ENCODE measurements at places on chromosomes 4 and X.

DNA sequence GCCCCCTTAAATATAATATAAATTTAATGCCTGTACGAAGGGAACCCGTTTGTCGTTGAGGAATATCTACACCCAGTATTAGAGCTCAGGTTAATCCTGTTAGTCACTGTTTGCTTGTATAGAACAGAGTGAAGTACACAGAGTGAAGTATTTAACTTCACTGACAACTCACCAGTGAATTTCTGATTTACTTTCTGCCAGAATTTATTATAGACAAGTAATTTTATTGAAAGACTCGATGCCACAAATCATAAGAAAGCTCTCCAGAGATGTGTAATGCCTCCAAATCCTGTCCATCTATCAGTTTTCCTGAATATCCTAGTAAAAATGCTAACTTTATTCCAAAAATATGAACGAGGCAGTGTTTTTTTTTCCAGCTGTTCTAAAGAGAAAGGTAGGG is 1.6 kb downstream of the GAB1 start:
- DNase-seq = no peak

GRCh38 chr4:19438233-19438632 is 813.5 kb upstream of the SLIT2 start:
- DNase-seq = no peak

DNA sequence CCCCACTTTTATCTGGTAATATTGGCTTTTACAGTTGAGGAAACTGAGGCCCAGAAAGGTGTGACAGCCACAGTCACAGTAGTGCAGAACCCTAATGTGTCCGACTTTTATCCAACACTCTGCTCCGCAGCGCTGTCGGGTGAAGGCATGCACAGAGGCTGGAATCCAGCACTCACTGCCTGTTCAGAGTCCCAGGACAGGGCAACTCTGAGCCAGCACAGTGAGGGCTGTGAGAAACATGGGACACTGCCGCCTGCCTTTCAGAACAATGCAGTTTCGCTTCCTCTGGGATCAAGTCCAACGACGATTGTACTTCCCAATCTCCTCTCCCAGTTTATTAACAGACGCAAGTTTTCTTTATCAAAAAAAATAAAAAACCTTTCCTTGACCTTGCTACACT is 41.9 kb upstream of the PDGFRA start:
- no peak for DNase-seq

GRCh38 chr4:182862141-182862875 is 54.9 kb downstream of the DCTD start:
- no peak for DNase-seq

- no peak for DNase-seq
Measured at GRCh38 chr4:4507923-4508322, 33.9 kb downstream of the STX18 start.

DNA sequence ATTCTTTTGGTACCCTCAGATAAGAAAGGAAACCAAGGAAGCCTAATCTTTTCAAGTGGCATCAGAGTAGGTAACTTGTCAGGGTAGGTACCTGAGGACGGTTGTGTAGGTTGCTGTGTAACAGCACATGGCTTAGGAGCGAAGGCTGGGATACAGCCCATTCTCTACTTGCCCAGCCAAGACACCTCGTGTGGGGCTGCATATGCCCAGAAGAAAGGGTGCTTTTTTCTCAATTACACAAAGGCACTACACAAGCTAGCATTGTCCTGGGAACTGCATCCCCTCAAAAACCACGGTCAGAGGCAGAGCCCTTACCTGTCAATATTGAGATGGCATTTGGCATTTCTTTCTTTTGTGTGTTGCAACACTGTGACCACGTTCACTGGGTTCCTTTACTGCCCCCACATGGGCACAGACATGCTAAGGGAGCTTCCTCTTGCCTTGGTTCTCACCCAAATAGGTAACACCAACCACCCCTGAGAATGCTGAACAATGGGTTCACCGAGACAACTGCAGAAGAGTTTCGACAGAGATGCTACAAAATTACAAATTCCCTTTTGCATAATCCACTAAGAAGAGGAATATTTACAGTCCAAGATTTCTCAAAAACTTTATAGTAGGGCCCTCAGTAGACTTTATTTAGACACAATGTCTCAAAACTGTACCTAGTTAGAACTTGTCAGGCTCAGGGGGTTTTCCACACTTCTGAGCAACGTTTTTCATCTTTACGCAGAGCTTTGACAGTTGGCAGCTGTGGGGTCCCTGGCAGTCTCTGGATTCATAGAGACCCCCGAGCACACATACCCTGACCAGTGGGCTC is 35.8 kb upstream of the TNIP3 start:
- DNase-seq = no peak

DNA sequence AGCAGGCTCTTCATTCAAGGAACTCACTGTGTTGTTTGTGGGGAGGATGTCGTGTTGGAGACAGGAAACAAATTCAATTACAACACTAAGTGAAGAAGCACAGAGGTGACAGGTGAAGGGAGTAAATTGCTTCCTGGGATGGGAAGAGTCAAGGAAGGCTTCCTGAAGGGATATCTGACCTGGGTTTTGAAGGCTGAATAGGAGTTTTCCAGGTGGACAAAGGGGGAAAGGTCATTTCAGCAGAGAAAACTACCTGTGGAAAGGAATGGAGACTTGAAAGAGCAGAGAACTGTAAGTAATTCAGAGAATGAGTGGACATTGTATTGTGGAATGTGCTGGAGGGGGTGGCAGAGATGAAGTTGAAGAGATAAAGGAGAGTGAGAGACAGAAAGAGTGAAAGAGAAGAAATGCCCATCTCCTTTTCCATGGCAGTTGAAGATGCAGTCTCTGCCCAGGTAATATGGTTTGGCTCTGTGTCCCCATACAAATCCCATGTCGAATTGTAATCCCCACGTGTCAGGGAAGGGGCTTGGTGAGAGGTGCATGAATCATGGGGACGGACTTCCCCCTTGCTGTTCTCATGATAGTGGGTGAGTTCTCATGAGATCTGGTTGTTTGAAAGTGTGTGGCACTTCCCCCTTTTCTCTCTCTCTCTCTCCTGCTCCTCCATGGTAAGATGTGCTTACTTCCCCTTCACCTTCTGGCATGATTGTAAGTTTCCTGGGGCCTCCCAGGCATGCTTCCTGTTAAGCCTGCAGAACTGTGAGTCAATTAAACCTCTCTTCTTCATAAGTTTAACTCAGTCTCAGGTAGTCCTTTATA is 205.7 kb upstream of the BCOR start:
- DNase-seq = no peak

- no peak for DNase-seq
Measured at GRCh38 chr4:114178392-114178791, 198.9 kb upstream of the ARSJ start.

GRCh38 chr4:130329036-130329435 is 1233.1 kb downstream of the C4orf33 start:
- no peak for DNase-seq

DNA sequence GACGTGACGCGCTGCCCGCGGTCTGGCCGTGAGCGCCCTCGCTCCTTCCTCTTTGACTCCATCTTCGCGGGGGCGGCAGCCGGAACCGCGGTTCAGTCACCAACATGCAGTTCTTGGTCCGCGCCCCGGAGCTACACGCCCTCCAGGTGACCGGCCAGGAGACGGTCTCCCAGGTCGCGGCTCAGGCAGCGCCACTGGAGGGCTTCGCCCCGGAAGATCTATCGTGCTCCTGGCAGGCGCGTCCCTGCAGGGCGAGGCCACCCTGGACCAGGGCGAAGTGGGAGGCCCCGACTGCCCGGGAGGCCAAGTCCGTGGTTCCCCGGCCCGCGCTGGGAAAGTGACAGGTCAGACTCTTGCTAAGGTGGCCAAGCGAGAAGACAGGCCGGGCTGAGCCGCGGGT is 2.9 kb downstream of the TRIML2 start:
- no peak for DNase-seq

- no peak for DNase-seq
Measured at GRCh38 chrX:36947214-36947613, 61.0 kb upstream of the FAM47C start.

DNA sequence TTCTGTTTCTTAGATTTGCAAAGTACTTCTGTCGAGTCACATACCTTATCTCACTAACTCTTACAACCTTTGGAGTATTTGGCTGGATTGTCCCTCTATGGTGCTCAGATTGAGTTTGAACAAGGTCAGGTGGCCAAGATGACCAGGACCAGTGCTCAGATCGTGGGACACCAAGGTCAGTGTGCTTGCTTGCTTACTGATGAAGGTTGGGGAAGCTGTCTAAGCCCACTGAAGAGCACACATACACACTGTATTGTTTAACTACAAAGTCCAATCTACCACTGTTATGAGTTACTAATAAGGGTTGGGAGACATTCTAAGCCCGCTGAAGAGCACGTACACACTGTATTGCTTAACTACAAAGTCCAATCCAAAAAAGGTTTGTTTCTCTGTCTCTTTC is 53.7 kb downstream of the TAB3 start:
- no peak for DNase-seq

DNA sequence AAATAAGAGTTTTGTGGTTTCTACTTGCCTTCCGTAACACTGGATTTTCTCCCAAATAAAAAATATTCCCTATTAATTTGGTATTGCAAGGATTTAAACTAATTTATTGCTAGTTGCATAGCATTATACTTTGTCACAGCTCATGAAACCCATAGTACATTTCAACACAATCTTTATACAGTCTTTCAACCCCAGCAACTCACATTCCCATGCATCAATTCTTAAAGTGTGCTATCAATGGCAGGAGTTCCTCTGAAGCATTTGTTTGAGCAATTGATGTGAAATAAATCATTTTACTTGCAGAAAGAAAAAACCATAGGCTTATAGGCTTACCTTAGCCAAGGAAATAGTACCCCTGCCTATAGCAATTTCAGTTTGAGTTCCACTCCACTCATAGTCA is 251.9 kb downstream of the PAPSS1 start:
- DNase-seq = no peak

- DNase-seq = no peak
Measured at GRCh38 chr4:110005461-110006056, 92.9 kb downstream of the EGF start.

- DNase-seq = no peak
Measured at GRCh38 chr4:75637176-75637575, 6.8 kb upstream of the CDKL2 start.

DNA sequence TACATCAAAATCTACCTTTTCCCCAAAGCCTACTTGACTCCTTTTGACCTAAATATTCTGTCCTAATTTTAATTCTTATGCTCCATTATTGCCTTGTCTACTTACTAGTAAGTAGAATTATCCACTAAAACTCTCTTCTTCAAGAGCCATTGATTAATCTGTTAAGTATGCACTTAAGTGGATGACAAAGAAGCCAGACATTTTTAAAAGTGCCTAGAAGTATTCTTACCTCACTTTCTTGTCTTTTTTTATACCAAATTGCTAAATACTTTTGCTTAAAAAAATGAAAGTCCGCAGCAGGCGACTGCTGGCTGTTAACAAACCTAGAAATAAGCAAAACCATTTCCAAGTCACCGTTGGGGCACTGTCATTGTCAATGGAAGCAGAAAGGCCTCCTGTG is 20.1 kb upstream of the FRMPD4 start:
- no peak for DNase-seq

- peak; percentile 0 for DNase-seq
Measured at GRCh38 chr4:159946983-159947615, 844.2 kb downstream of the RAPGEF2 start.

GRCh38 chr4:111208970-111209369 is 586.1 kb upstream of the PITX2 start:
- DNase-seq = no peak

GRCh38 chr4:181216501-181216900 is 1026.7 kb upstream of the TENM3 start:
- DNase-seq = no peak

DNA sequence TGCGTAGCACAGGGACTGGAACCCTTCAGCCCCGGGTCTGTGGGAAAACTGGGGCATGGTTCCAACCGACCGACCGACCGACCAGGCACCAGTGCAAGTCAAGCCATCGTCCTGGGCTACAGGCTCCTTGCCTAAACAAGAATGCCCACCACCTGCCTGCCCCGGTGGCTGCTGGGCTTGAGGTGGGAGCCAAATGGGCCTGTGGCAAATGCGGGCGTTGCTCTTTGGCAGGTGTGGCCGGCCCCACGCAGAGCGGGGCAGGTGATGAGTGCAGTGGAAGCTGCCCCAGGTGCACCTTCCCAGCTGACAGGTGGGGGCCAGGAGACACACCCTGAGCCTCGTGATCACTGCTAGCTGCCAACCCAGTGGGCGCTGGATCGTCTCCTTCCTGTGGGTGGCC is 77.9 kb downstream of the MTMR1 start:
- DNase-seq = no peak

DNA sequence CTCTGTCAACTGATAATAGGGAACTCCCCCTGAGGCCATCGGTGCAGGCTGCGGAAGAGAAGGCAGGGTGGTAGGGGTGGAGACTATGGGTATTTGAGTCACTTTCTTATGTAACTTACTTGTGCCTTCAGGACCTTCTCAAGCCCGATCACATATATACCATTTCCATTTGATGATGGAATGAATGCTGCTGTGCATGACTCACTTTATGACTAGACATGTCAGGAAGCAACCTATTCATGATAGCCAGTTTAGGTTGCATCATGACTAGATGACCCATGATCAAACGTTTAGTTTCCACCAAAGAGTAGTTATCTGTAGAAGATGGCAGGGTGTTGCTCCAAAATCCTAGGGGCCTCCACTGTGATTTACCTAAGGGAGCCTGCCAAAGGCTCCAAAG is 435.5 kb downstream of the DTHD1 start:
- DNase-seq = no peak

GRCh38 chr4:73869130-73870055 is at the start of gene CXCL1:
TSS of gene CXCL1 (plus strand) at chr4:73869393. CDS start at chr4:73869471, 78 bp downstream.
- no peak for DNase-seq

- DNase-seq = no peak
Measured at GRCh38 chr4:1515156-1515555, 108.9 kb upstream of the NKX1-1 start.

DNA sequence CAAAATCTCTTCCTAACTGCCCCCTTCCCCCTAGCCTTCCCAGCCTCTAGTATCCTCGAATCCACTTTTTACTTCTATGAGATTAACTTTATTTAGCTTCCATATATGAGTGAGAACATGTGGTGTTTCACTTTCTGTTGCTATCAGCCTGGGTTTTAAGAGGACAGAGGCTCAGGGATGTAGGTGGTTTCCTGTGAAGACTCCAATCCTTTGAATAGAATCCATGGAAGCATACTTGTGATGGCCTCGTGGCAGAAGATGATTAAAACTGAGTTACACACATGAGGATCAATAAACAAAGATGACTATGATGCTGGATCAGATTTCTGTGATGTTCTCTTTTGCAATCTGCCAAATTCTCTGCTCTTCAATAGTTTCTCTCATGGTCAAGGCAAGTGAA is 29.8 kb downstream of the CD99L2 start:
- DNase-seq = no peak

GRCh38 chrX:72141372-72142004 is 9.8 kb upstream of the RTL5 start:
- DNase-seq = no peak

- no peak for DNase-seq
Measured at GRCh38 chr4:2361366-2362265, 56.8 kb downstream of the ZFYVE28 start.

- DNase-seq = no peak
Measured at GRCh38 chr4:10088135-10089010, 28.2 kb downstream of the WDR1 start.

- DNase-seq = no peak
Measured at GRCh38 chrX:38806875-38807621, 5.8 kb downstream of the MID1IP1 start.
